Stimulated activated CD8-positive, alpha-beta memory T cell treated with anti-CD3 and anti-CD28 coated beads, Interleukin-7, amount 100 ng/mL, for 48 hours (primary cell): ENCODE measurements at places on chromosomes 13 and 19.

DNA sequence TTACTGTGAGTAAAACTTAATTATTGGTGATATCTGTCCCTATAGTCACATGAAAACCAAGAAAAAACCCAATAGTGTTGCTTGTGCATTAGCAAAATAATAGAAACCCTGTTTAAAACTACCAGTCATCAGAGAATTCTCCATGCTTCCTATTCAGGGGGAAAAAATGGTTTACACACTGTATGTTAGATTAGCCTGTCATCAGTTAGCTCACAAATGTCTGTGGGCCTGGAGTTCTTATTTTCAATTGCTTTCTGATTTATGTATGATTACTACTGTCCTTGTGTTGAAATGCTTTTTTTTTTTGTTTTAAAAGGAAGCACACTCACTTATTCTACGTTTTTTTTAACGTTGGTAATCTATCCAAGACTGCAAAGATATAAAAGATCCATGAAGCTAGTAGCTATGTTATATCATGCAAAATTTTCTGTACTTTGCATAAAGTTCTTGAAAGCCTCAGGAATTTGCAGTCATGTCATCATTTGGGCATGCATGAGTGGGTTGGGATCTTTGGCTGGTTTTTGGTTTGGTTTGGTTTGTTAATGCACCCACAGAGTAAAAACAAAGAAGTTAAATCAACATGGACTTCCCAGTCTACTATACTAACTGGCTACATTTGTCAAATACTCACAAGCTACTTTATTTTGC lies 25.9 kb downstream of the RXFP2 start:
- DNase-seq, result no peak

GRCh38 chr13:113358653-113359190 lies 5.2 kb downstream of the GRTP1 start:
- no peak for DNase-seq

GRCh38 chr13:60165391-60166099 lies 1.8 kb upstream of the DIAPH3 start:
- DNase-seq, result no peak

GRCh38 chr13:45728759-45729158 lies 26.6 kb downstream of the CBY2 start:
- no peak for DNase-seq

DNA sequence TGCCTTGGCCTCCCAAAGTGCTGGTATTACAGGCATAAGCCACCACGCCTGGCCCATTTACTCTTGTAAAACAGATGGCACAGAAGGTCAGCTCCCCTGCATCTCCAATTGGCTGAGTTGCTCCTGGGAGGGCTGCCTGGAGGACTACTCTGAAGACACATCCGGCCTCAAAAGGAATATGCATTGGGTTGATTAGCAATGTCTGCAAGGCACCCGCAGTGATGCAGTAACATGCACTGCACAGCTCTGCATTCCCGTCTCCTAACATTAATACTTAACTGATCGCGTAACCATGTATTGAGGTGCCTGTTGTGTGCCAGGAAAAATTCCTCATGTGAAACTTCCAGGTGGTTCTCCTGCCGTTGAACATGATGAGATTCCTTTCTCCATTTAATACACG lies 5.0 kb downstream of the ELAVL3 start:
- no peak for DNase-seq

DNA sequence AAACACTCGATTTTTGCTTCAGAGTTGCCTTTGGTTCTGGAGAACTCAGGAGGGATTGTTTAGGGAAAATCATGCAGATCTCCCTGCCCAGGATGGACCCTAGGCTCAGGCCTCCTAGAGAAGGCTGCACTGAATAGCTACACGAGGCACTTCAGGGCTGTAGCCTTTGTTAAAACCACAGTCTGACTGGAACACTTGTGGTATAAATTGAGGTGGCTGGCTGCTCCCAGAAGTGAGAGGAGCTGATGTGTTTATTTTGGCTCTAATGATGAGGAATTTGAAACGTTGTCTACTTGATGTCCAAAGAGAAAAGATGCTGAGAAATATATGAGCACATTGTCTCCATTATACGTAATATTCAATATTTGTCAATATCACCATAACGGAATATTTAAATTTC lies 762.1 kb upstream of the ARGLU1 start:
- no peak for DNase-seq

- no peak for DNase-seq
Observed at GRCh38 chr19:19464339-19465098, 50.8 kb downstream of the TSSK6 start.

GRCh38 chr19:8615813-8616596 lies 5.5 kb upstream of the ADAMTS10 start:
- no peak for DNase-seq

DNA sequence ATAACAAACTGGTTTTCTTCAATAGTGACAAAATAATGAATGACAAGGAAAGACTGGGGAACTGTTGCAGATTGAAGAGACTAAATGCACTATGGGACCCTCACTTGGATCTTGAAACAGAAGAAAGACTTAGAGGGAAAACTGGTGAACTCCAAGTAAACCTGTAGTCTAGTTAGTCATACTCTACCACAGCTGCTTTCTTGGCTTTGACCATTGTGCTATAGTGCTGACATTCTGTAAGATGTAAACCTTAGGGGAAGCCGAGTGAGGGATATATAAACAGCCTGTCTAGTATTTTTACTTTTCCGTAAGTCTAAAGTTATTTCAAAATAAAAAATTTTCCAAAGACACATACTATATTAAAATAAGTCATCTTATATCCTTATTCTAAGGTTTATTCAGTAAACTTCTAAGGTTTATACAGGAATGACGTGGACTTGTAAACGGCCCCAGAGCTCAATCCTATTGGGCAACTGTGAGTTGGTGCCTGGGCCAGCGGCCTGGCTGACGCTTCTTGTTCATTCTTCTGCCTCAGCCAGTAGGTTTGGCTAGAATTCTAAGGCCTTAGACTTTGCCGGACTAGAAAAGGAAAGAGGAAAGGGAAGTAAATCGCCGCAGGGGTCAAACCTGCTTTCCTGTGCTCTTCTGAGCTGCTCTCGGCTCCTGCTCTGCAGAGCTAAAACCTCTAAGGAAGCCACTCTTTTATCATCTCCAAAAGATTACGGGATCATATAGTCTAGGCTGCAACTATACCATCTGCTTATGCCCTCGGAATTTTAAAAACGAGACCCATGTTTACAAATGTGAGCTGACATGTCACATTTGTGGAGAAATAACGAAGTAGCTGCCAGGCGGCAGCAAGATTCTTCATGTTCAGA lies 33.6 kb upstream of the UBE2L5 start:
- DNase-seq, result no peak

DNA sequence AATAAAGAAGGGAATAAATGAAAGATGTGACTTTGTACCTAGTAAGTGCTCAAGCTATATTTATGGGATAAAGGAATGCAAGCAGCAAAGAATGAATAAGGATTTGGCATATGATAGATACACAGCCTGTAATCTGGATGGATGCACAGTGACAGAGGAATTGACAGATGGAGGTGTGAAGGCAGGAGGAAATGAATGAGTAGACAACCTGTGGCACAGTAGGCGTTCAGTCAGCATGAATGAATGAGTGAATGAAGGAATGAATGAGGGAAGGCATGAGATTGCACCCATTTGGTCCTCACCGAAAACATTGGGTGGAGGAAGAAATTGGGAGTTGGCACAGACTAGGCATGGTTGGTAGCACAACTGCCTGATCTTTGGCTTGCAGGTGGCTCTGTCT lies 4.8 kb upstream of the PSMD8 start:
- no peak for DNase-seq

GRCh38 chr13:110815471-110816204 lies 99.2 kb downstream of the ANKRD10 start:
- no peak for DNase-seq

GRCh38 chr13:33110713-33111413 lies 94.6 kb downstream of the KL start:
- no peak for DNase-seq

GRCh38 chr13:25059958-25060357 lies 36.0 kb upstream of the PABPC3 start:
- DNase-seq, result no peak

DNA sequence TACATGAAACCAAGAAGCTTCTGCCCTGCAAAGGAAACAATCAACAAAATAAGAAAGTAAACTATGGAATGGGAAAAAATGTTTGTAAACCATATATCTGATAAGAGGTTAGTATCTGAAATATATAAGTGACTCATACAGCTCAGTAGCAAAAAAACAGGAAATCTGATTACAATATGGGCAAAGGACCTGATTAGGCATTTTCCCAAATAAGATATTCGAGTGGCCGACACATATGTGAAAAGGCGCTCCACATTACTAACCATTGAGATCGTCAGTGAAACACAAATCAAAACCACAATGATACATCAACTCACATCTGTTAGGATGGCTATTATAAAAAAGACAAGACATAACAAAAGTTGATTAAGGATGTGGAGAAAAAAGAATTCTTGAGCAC lies 2818.6 kb upstream of the PCDH20 start:
- no peak for DNase-seq

DNA sequence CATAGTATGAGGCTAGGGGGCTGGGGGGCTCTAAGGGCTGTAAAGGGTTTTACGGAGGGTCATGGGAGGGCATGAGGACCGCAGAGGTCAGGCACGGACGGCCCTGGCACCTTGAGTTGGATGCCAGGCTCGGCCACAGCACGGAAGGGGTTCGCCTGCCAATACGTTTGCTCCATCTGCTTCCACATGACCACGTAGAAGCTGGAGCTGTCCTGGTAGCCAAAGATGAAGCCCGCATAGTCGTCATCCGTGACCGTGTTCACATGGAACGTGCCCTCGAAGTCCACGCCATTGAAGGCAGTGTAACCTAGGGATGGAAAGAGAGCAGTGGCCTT lies 6.4 kb downstream of the COMP start:
- DNase-seq, result no peak

DNA sequence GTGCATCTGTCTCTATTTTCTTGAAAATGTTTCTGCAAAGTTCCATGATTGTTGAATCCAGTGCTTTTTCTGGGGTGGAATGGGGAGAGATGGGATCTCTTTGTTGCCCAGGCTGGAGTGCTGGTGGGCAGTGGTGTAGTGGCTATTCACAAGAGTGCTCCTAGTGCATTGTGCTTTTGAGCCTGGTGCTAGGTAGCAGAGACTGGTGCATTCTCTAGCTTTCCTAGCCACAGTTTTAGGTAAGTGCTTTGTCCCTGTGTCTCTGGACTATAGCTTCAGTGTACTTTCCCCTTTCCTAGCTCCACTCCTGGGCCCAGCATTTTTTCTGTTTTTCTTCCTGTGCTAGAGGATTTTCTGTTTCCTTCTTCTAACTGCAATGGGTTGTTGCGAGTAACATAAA lies 825.6 kb downstream of the SLITRK6 start:
- no peak for DNase-seq

- DNase-seq, result no peak
Observed at GRCh38 chr13:99269627-99270241, 11.6 kb upstream of the GPR18 start.

DNA sequence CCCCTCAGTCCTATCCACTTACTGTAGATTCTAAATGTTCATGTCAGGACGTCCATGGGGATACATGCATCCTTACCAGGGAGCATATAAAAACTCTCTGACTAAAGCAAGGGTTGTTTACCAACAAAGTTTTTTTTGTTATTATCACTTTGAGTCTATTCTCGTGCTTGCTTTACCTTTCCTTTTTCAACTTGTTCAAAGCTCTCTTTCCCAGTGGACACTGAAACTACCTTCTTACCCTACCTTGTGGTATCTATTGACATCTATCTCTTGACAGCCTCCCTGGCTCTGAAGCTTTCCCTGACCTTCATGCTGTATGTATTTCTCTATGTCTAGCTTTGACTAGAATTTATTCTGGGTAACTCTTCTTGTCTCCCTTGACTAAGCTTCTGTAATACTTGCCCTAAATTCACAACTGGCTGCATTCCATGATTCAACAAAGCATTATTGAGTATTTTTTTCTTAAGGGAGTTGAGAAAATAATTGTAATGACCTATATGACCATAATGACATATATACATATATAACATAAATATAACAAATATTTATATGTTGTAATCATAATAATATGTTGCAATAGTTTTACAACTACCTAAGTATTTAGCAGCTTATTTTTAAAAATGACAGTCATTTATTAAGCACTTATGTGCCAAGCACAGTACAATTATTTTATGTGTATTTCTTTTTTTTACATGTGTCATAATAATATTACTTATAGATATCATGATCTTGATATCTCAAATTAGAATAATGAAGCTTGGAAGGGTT lies 403.4 kb upstream of the SPRY2 start:
- DNase-seq, result no peak

DNA sequence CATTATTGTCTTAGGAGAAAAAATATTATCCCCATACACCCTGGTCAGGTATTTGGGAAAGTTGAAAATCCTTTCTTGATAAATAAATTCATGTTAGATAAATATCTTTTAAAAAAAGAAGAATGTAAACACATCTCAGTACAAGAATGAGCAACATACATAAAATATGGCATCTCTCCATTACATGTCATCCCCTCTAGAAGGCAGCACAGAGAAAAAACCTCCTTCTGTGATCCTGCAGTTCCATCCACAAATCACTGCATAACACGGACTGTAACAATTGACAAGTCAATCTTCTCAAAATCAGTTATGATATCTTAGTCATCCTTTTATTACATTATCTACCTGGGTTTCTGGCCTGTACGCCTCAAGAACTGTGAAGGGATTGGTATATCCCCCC lies 683.9 kb upstream of the KLHL1 start:
- DNase-seq, result no peak

DNA sequence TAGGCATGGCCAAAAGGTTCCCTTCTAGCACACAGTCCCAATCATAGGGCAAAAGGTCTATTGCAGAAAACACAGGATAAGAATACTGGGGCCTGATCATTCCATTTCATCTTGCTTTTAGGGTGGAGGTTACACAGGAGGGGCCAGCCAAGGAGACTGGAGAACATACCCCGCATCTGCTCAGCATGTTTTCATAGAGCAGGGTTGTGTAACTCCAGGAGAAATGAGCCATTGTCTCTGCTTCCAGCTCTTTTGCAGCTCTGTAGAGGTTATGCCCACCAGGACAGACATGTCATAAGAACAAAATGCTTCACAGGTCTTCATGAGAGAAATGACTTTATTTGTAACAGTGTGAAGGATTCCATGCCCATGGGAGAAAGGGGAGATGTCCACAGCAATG lies 742.8 kb downstream of the DACH1 start:
- DNase-seq, result no peak

- DNase-seq, result no peak
Observed at GRCh38 chr19:48480558-48481500, 11.7 kb downstream of the CYTH2 start.

DNA sequence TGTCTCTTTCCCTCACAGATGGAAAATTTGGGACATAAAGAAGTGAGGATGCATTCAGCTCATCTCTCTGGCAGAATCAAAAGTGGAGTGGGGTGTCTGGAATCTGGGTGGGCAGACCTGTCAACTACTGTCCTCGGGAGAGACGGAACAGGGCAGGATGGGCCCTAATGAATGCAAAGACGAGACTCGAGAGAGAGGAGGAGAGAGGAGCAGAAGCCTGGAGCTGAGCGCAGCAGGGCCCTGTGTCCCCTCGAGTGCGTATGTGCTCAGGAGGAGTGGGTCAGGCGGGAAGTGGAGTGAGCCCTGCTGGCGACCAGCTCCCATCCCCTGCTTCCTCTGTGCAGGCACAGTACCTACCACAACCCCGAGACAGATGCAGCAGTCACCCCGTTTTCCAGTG lies 78.9 kb downstream of the TEX29 start:
- DNase-seq, result no peak
